ENCODE measurements at places on chromosomes 3 and 15.
A peak's percentile ranks its signal among the peaks of the same experiment; 100 is the strongest.

DNA sequence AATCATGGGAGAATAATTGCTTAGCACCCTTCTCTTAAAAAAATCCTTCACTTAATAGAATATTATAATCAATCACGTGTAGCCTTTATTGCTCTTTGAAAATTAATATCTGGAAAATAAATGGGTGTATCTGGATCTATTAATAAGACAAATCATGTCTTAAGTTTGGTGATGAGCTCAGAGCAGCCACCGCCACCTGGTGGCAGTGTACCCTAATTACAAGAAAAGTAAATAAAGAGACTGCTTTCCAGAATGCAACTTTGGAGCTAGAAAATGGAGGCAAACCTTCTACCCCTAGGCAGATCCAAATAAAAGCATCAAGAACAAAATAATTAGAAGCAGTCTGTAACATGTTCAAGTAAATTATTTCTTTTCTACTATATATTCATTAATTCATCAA is 43.5 kb downstream of the EPHB1 start:
- DNase-seq, result no peak

GRCh38 chr3:190003068-190003467 is 117.6 kb downstream of the P3H2 start:
- no peak for DNase-seq

DNA sequence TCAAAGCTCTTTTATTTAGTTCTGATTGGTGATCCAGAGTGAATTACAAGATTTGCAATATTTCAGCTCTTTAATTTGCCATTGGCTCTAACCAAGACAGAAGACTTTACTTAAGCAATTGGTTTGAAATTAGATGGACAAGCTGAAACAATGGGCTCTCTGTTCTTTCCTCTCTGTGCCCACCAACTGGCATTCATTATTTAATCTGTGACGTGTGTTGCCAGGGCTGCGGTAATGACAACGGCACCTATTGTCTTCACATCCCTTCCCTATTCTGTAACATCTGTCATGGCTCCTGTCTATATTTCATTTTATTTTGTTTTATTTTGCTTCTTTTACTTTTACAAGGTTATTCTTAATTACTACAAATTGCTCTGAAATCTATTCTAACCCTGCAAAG is 33.9 kb downstream of the PLD1 start:
- peak; percentile 37 for DNase-seq

DNA sequence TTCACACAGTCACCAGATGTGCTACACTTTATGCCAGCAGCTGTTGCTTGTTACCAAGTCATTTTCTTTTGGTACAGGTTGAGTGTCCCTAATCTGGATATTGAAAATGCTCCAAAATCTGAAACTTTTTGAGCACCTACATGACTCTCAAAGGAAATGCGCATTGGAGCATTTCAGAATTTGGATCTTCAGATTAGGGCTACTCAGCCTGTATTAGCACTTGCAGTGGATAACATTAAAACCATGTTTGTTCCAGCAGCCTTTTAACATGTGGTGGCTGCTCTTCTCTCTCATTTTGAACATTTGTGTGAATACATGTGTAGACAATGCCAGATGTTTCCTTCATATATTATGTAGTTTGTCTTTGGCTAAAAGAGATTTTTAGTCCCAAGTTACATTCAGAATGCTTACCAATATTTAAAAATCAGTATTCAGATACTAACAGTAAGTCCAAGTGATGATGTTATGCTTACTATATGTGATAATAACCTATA is 230.9 kb upstream of the UBE2E1 start:
- no peak for DNase-seq

DNA sequence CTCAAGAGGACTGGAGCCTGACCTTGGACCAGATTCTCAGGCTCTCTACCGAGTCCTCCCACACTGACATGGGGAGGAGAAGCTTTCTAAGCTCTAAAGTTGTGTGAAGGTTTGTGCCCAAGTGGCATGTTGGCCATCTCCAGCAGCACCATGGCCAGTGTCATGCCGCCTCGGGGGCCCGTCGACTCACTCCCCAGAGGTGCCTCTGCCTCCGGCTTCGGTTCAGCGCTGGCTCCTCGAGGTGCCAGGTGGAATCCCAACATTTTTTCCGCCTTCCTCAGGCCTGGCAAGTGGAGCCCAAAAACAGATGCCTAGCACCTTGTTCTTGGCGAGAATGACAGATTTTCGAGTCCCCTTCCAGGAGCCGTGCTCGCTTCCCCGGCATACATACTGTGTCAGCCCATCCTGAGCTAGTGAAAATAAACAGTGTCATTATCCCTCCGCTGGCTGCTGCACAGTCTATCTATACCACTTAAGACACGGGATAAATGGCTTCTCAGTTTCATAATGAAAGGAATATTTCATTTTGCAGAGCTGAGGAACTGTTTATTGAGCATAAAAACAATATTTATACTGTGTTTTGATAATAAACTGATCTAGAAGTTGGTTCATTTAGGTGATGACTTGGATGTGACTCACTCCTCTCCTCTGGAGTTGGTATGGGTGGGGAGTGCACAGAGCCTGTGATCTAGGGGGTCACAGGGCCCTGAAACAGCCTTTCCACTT is 328.5 kb upstream of the TLE3 start:
- DNase-seq, result no peak

DNA sequence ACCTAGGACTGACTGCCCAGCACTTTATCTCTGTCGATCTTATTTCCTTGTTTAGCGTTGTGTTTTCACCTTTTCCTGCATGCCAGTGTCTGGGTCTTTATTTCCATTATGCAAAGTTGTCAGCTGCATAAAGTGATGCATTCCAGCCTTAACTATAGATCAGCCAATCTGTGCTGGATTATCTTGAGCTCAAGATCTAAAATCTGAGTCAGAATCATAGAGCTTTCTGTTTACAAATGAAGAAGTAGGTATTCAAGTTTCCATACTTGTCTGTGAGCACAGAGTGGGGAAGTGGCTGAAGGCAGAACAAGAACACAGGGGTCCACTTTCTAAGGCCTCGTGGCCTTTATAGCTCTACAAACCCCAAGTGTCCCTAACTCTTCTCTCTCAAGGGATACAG is 82.4 kb upstream of the PLCL2 start:
- DNase-seq, result no peak

GRCh38 chr3:6861625-6862000 is 698 bp downstream of the GRM7 start:
- no peak for DNase-seq

DNA sequence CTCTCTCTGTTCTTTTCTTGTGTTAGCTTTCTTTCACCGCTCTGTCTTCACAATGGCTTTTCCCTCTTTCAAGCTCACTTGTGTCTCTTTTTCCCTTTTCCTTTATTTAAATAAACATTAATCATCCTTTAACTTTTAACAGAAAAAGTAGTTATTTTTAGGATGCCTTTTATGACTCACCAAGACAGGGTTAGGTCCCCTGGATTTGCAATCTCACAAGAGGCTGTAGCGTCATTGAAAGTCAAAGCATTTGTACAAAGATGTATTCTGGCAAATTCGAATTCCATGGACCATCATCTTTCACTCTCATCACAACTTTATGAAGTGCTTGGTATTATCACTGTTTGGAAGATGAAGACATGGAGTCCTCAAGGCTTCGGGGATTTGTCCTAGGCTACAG is 34.8 kb upstream of the MCTP2 start:
- no peak for DNase-seq

GRCh38 chr3:138351916-138352550 is 3.7 kb downstream of the MRAS start:
- no peak for DNase-seq

- DNase-seq, result no peak
These were observed 34.1 kb downstream of the SMARCC1 start for GRCh38 chr3:47747558-47747957.

DNA sequence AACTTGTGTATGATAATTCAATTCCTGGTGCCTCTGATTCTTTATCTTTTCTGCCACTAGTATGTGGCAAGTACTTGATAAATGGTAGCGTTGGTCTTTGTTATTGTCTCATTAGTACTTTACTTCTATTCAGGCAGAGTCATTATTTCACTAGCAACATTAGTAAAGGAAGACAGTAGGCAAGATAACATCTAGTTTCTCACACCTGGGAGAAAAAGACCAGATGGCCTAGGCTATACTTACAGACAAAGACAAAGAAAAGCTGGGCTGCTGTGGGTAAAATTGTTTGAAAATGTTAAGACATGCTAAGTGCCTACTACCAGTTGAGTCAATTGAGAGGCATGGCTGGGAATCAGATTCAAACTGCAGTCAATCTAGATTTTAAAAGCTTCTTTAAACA is 198.7 kb upstream of the CMC1 start:
- DNase-seq, result no peak

DNA sequence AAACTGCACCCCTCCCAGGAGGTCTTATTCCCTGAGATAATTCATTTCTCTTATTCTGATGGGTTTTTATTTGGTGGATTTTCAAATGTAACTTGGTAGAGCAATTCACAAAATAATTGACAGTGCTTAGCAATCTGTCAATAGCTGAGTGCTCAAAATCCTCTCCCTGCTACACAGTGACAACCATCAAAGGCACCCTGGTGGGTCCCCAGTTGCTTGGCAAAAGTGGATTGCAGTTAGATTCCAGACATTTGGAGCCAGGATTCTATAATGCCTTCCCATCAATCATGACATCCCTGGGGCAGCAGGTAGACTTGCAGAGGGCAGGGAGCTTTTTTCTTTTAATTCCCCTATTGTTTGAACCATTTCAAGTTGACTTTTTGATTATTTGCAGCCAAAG is 59.0 kb downstream of the FHIT start:
- no peak for DNase-seq

DNA sequence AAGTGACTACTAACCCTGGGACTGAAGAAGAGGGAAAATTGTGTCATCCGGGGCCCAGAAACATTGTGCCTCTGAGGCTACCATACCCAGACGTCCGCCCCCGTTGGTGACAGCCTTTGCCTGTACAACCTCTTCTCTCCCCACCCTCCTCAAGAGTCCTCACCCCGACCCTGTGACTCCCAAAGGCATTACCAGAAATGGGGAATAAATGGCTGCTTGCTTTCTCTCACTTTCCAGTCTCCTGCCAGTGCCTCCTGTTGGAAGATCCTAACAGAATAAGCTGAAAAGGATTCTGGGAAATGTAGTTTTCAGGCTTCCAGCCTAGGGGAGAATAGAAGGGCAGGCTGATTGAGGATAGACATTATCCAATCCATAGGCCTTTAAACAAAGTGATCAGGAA is 30.8 kb upstream of the SLC25A36 start:
- DNase-seq, result peak; percentile 11

DNA sequence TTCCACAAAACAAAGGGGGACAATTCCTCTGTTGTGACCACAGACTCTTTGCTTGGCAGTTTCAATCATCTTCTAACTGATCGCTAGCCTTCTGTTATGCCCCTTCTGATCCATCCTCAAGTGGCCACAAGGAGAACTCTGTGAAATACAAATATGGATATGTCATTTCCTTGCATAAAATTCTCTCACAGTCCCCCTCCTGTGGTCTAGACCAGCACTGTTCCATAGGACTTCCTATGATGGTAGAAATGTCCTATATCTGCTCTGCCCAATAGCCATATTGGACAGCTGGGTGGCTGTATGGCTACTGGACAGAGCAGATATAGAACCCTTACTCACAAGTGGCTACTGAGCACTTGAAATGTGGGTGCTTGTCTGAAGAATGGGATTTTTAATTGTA is 25.9 kb upstream of the SNRK start:
- DNase-seq, result no peak

- DNase-seq, result no peak
These were observed 157.9 kb upstream of the NUDT16 start for GRCh38 chr3:131223373-131224289.

DNA sequence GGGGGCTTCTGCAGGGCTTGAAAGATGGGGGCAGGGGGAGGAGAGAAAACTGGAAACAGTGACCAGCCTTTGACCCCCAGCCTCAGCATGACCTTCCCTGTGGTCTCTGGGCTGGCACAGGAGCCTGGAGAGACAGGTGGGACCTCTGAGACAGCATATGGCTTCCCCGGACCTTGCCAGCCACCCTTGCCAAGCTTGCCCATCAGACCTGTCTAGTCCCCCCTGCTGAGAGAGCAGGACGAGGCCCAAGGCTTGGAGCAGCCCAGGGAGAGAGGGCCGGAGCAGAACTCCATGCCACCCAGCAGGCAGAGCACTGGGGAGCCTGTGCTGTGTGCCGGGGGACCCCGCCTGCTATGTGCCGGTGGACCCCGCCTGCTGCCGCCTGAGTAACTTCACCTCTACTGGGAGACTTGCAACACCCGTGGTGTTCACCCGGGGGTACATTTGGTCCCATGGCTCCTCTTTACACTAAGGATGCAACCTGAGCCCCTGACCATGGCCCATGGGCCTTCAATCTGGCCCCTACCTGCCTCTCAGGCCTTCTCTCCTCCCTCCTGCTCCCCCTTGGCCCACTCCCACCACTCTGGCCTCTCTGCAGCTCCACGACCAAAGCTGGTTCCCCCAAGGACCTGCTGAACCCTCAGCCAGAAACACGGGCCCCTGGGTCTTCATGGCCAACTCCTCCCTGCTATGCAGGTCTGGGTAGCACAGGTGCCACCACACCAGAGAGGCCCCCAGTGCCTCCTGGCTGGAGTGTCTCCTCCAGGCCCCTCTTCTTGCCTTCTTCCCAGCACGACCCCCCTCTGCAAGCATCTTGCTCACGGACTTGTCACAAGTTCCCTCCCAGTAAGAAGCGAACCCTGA is 21.1 kb upstream of the SLC41A3 start:
- DNase-seq, result no peak

DNA sequence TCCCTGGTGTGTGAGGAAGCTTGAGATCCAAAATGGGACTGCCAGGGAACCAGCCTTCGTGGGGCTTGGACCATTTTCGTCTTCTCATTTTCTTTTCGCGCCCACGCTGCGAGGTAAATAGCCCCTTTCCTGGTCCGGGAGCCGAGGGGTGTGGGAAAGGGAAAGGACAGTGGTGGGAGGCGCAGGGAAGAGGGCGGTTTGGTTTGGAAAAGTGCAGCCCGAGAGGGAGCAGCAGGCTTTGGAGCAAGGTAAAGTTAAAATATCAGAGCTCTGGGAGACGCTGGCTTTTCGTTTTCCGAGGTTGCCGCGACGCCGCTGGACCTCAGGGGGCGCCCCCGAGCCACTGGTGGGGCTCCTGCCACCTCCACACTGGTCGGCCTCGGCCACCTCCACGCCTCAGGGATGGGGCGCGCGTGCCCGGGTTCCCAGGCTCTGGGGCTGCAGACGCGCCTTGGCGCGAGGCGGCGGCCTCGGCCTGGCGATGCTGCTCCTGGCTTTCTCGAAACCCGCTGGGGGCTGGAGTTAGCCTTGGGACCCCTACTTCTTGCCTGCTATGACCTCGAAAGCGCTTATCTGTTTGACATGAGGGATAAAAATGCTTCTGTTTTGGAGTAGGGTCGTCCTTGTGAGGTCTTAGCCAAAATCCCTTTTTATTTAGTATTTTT is 3.2 kb downstream of the PTPRG start:
- DNase-seq, result peak; percentile 62
